ENCODE measurements at places on chromosomes 16 and 17. TPM values are rescaled to one million over a fixed set of nuclear protein-coding genes. Genes with fewer than 3 reads are reported as not detected.

MPG gene
- 38.6 TPM for total RNA-seq

RHOT1 gene
- 23.7 TPM for total RNA-seq

DNAH3 gene
- not detected for total RNA-seq

MYH13 gene
- total RNA-seq = not detected

DNA sequence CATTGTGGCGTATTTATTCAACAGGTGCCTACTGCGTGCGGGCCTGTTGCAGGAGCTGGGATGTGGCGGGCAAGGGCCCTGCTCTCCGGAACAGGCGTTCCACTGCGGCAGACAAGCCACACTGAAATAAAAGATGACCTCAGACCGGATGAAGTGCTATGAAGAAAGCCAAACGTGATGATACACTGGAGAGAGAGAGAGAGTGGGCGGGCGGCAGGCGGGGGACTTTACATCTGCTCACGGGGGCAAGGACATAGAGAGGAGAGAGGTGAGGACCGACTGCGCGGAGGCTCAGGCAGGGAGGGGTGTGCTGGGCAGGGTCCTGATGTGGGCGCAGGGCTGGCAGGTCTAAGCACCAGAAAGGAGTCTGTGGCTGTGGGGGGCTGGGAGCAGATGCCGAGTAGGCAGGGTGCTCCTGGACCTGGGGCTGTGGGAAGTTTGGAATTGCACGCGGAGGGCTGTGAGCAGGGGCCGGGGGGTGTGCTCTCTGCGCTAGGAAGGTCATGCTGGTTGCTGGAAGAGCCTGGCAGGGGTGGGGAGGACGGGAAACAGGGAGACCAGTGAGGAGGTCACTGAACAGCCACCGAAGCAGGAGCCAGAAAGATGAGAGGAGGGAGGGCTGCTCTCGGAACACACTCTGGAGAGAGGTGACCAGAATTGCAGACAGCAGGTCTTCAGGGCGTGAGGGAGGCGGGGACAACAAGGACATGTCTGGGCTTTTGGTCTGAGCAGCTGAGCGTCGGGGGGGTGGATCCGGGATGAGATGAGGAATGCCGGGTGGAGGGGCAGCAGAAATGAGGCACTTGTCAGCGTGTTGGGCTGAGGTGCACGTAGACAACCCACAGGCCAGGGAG, 9.9 kb downstream of the MXRA7 start:
- H3K4me1 ChIP-seq = no peaks in the 10 kb centered on the region
- H3K36me3 ChIP-seq = no peaks in the 10 kb centered on the region
- no peak overlapping the region for H3K27ac ChIP-seq
- no peaks in the 10 kb centered on the region for H3K27me3 ChIP-seq
- no peak overlapping the region for H3K4me3 ChIP-seq
- DNase-seq = no peak

- H3K27ac ChIP-seq = no peak overlapping the region
- no peaks in the 10 kb centered on the region for H3K36me3 ChIP-seq
- no peak overlapping the region for H3K4me3 ChIP-seq
- no peak for DNase-seq
- H3K27me3 ChIP-seq = no peaks in the 10 kb centered on the region
- H3K4me1 ChIP-seq = peaks cover 32% of the 10 kb centered on the region
These were observed 10.8 kb downstream of the ZG16B start for GRCh38 chr16:2840914-2841313.

GRCh38 chr16:18802767-18803343, 1.5 kb upstream of the ARL6IP1 start:
- H3K4me1 ChIP-seq = peaks cover 49% of the 10 kb centered on the region
- H3K27ac ChIP-seq = peak overlapping the region; percentile 98
- DNase-seq = no peak
- no peaks in the 10 kb centered on the region for H3K27me3 ChIP-seq

- no peaks in the 10 kb centered on the region for H3K36me3 ChIP-seq
- H3K4me3 ChIP-seq = no peak overlapping the region
- DNase-seq = no peak
These were observed 58.8 kb downstream of the CLEC19A start for GRCh38 chr16:19344224-19344801.

DNA sequence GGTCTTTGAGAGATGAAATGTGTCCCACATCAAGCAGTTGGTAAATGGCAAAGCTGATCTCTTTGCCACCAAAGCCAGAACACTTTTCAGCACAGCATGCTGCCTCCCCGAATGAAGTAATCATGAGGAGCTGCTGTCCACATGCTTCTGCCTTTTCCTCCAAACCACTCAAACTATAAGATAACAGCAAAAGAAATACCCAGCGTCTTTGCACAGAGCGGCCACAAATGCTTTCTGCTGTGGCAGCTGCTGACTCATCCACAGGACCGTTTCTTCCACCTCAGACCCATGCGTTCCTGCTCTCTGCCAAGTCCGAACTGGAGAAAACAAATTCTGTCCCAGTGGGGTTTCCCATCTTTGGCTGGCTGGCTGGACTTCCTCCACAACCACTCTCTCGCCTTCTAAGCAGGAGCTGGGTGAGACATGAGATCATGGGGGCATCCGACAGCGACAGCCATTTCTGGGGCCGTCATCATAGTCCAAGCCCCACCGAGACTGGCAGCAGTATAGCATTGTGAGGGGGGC, 27.1 kb downstream of the TBC1D3B start:
- H3K36me3 ChIP-seq = no peaks in the 10 kb centered on the region
- H3K4me3 ChIP-seq = no peak overlapping the region
- peaks cover 3% of the 10 kb centered on the region for H3K4me1 ChIP-seq
- DNase-seq = no peak
- no peak overlapping the region for H3K27ac ChIP-seq
- peaks cover 27% of the 10 kb centered on the region for H3K27me3 ChIP-seq

GRCh38 chr16:81671738-81672597, 107.1 kb upstream of the PLCG2 start:
- peaks cover 12% of the 10 kb centered on the region for H3K36me3 ChIP-seq
- H3K4me3 ChIP-seq = no peak overlapping the region
- no peak overlapping the region for H3K27ac ChIP-seq
- no peaks in the 10 kb centered on the region for H3K4me1 ChIP-seq

DNA sequence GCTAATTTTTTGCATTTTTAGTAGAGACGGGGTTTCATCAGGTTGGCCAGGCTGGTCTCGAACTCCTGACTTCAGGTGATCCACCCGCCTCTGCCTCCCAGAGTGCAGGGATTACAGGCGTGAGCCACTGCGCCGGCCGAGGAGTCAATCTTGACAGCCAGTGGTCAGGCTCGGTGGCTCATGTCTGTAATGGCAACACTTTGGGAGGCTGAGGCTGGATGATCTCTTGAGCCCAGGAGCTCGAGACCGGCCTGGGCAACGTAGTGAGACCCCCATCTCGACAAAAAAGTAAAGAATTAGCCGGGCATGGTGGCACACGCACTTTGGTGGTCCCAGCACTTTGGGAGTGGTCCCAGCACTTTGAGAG, 608 bp upstream of the PGS1 start:
- H3K27me3 ChIP-seq = no peaks in the 10 kb centered on the region
- peak overlapping the region; percentile 93 for H3K4me3 ChIP-seq
- H3K36me3 ChIP-seq = peaks cover 26% of the 10 kb centered on the region
- no peak for DNase-seq

DNA sequence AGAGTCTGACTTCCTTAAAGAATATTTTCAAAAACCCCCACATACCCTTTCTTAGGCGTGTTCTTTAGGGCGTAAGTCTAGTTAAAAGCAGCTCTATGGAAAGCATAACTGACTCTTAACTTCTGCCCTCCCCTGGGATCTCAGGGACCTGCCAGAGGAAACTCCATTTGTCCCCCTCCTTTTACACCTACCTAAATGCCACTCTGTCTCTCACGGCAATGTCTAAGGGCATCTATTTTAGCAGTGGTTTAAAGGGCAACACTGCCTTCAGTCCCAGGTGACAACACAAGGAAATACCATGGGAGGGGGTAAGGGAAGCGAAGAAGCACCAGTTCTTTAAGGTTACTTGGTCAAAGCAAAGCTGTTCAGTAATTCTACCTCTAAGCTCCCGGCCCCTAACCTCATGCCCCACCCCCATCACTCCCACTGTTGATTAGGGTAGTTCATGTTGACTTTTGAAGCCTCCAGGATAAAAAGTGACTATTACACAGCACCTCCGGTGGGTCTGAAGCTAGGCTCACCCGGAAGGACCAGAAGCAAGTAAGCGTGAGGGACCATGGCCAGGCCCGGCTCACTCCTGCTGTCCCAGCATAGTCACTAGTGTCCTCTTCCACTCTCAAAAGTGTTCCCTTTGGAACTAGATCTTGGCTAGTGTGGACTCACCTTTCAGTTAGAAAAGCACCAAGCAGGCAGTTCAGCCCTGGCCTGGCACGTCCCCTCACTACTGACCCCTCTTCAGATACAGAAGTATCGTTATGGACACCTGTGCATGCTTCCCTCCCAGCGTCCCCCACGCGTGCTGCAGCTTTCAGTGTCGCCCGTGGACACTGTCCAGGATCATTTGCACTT, 47.1 kb downstream of the CYTH1 start:
- H3K27me3 ChIP-seq = no peaks in the 10 kb centered on the region
- peak overlapping the region; percentile 93 for H3K27ac ChIP-seq
- peaks cover 84% of the 10 kb centered on the region for H3K4me1 ChIP-seq
- peak overlapping the region; percentile 88 for H3K4me3 ChIP-seq
- H3K36me3 ChIP-seq = peaks cover 2% of the 10 kb centered on the region
